NCI-H774 (cell line): ENCODE measurements at places on chromosomes 4 and X.

GRCh38 chrX:110394651-110395050, 36.0 kb downstream of the RTL9 start:
- no peak for DNase-seq

DNA sequence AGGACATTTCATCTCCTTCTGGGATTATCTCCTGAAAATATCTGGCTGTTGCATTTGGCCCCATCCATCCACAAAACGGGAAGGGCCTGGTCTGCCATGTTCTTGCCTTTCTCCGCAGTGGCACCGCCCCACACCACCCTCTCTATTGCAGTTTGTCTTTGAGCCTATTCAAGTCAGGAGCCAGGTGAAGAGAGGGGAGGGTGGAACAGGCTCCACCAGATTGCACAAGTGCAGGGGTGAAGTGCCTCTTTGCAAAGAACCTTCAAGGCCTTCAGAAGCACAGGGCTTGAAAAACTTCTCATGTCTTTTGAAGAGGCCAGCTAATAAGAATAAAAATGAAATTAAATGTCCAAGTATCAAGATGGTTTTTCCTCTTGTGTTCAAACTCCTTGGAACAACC, 28.7 kb downstream of the RS1 start:
- DNase-seq: no peak

- no peak for DNase-seq
Measured at GRCh38 chr4:123577225-123577906, 180.8 kb downstream of the SPRY1 start.

GRCh38 chrX:46844913-46845312, 8.1 kb downstream of the RP2 start:
- no peak for DNase-seq

DNA sequence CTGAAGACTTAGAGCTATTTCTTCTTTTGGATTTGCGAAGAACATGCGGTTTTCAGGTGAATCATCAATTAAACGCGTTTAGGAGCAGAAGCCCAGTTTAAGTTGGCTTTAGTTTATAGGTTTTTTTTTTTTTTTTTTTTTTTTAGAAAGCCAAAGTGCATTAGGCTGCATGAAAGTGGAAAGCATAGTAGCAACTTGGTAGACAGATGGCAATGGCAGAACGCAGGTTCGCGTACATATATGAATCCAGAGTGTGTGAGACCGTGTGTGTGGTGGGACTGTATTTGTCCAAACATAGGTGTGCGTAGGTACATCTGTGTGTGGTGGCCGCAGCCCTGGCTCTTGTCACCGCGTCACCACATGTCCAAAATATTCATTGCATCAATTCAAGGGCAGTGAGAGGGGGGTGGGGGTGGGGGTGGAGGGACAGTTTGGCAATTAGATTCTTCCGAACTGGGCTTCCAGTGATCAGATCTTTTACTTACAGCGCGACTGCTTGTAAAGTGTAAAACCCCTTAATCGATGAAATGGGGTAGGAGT, 901 bp downstream of the JADE1 start:
- peak; percentile 10 for DNase-seq
